ENCODE measurements at places on chromosomes 1 and 21.

GRCh38 chr1:57711326-57711725, 287.5 kb upstream of the DAB1 start:
- DNase-seq: no peak

GRCh38 chr1:109478806-109479205, 4.9 kb upstream of the ATXN7L2 start:
- DNase-seq: no peak

- no peak for DNase-seq
These were observed 45.3 kb downstream of the NR5A2 start for GRCh38 chr1:200072636-200073285.

GRCh38 chr1:184629266-184629665, 125.4 kb downstream of the EDEM3 start:
- DNase-seq: no peak

DNA sequence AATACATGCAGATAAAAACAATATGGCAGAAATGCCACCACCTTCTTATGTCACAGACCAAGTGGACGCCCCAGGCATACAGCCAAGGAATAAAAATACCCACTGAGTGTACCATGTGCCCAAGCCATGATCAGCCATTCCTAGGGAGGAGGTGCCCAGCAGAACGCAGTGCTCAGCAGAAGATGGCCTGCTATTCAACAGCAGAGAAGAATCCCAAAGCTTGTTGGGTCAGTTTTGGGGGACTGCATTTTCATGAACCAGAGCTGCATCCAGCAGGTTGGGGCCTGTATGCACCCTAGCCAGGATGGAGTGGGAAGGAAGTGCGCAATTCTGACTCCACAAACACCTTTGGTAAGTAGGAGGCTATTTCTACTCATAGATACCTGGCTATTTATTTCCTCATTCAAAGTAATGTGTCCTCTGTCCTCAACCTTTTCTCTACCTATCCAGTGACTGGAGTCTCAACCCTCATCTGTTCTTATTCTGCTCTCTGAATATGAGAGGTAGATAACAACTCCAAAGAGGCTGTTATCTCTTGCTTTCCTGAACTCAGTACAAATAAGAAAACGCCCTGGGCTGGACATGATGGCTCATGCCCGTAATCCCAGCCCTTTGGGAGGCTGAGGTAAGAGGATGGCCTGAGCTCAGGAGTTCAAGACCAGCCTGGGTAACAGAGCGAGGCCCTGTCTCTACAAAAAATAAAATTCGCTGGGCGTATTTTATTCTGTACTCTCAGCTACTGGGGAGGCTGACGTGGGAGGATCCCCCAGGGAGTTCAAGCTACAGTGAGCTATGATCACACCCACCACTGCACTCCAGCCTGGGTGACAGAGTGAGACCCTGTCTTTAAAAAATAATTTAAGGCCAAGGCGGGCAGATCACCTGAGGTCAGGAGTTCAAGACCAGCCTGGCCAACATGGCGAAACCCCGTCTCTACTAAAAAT, 2.5 kb upstream of the PLEKHM2 start:
- no peak for DNase-seq

GRCh38 chr1:22699681-22700520, 10.7 kb upstream of the EPHB2 start:
- DNase-seq: no peak

- no peak for DNase-seq
These were observed 10.4 kb downstream of the RNF19B start for GRCh38 chr1:32954168-32954567.

DNA sequence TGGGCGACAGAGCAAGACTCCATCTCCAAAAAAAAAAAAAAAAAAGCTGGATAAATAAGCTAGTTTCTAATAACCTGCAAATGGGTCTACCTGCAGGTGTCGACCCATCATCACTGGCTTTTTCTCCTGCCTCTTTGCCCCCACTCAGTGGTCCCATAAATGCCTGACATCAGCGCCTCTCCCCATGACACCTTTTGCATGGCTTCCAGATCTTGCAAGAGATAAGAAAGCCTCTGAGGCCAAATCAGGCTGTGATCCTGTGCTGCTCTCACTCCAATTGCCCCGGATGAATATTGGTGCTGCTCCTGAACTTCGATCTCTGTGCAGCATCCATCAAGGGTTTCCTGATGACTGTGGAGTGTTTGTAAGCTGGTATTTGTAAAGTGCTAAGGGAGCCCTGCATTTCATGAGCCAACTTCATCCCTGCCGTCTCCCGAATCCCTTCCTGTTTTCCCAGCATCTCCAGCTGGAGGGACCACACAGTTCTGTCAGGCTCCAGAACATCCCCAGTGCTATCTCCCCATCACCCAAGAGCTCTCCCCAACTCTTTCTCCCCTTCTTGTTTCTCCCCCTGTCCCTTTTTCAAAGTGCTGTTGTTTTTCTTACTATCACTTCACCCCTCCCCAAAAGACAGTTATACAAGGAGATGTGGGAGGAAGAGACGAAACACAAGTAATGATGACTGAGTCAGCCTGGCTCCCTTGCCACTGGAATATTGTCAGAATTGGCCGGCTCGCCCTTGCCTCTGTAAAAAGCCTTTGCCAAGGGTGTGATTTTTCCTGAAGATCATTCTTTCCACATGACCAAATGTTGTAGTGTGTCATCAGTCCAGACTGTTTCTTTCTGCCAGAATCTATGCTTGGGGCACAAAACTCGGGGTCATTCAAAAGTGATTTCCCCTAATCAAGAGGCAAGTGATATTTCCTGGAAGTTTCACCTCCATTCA, 2.8 kb upstream of the EFHD2 start:
- DNase-seq: no peak

DNA sequence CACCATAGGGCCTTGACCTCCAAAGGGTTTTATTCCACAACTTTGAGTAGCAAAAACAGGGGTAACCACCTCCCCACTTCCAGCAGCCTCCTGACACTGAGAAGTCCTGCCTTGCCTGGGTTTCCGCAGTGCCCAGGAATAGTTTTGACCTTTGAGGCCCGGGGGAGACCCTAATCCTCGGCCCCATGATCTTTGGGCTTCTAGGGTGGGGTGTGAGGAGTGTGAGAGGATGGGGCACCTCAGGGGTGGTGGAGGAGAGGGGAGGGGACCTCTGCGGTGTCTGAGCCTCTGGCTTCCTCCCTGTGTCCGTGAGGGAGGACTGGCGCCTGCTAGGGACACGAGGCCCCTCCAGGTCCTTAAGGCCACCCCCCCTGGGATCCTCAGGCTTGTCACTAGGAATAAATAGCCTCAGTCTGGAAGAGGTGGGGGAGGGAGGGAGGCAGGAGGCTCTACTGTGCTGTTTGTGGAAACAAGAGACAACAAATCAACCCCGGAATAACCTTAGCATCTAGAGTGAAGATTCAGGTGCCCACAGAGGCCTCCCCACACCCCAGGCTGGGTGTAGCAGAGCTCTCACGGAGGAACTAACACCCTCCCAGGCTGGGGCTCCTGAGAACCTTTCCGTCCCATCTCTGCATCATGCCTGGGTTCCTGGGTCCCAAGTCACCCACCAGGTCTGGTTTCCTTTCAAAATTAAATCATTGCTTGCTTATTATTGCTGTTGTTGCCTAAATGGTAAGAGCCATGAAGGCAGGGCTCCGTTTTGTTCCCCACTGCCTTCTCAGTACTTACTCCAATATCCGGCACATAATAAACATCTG, 904 bp upstream of the FHL3 start:
- DNase-seq: no peak

DNA sequence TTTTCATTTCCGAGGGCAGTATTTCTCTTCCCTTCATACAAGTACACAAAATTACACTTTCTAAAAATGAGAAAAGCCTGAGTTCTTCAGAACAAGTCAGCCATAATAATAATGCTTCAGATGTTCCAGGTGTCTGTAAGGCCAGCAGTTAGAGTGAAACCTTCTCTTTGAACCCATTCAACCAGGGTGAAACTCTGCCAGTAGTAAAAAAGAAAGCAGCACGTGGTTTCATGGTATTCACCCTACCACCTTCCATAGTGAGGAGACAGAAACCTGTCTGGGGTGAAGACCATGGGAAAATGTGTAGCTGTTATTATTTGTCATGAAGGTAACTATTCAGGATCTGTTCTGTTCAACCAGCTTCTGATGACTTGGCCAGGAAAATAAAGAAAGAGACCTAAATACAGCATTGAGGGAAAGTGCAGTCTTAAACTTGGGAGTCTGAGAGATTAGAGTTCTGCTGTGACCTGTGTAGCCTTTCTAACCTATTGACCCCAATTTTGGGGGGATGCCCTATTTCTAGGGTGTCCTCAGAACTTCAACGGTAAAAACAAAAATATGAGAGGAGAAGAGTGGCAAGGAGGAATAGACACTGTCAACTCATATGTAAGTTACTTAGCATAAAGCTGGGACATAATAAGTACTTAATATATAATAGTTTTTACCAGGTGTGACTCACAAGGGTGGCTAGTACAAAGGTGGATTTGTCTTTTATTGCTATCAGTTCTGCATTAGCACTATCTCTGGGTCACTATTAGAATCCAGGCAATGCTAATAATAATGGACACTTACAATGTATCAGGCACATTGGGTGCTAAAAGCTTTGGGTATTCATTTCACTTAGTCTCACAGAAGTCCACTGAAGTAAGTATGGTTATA, 70.0 kb upstream of the TNFSF4 start:
- no peak for DNase-seq

DNA sequence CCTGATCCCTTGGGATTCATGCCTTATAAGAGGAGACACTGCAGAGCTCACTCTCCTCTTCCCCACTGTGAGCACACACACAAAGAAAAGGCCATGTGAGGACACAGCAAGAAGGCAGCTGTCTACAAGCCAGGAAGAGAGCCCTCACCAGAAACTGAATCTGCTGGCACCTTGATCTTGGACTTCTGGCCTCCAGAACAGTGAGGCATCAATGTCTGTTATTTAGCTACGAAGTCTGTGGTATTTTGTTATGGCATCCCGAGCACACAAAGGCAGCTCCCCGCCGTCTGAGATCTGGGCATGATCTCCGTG, 47.1 kb upstream of the RPL11 start:
- no peak for DNase-seq

All from NCI-H2227 treated with DMSO at 0.1 percent for 48 hours (cell line).